ENCODE measurements at places on chromosomes 4 and X. TPM values are rescaled to one million over a fixed set of nuclear protein-coding genes. Genes with fewer than 3 reads are reported as not detected.

HTRA3 gene
- 6.5 TPM for total RNA-seq

DNA sequence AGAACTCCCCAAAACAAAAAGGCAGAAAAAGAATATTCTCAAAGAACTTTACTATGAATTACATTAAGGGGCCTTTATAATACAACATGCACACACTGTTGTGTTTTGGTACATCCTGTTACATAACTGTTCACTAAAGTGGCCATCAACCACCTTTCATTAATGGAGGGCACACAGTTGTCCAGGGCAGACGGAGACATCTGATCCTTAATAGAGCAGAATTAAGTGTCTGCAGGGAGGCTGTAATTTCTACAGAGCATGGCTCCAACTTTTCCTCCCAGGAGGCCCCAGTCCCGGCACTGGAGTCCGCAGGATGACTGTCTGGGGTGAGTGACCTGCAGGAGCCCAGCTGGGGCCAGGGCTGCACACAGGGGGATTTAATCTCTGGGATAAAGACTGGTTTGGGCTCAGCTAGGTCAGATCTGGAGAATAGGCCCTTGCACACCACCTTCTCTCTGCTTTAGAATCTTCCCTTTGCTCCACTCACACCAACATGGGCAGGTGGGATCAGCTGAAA, 233.4 kb downstream of the MAML3 start:
- DNase-seq = no peak

- DNase-seq = peak; percentile 79
These were observed 314.1 kb downstream of the STK32B start for GRCh38 chr4:5365071-5366008.

- no peak for DNase-seq
These were observed 1.1 kb downstream of the ZNF141 start for GRCh38 chr4:338759-339097.

DNA sequence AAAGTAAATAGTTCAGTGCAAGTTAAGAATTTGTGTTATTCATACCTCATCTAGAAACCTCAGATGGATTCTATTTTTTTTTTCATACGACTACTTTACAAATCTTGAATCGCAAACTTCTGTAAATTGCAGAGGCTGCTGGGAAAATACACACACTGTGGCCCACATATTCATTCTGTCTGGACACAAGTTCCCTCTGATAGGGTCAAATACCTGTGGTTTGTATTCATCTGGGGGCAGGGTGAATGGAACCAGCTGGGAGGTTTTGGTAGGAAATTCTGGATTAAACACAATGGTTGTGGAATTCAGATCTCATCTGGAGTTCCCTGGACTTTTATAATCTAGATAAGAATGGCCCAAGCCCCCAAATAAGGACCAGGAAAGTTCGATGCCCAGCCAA, 56.2 kb downstream of the SPATA18 start:
- no peak for DNase-seq

DNA sequence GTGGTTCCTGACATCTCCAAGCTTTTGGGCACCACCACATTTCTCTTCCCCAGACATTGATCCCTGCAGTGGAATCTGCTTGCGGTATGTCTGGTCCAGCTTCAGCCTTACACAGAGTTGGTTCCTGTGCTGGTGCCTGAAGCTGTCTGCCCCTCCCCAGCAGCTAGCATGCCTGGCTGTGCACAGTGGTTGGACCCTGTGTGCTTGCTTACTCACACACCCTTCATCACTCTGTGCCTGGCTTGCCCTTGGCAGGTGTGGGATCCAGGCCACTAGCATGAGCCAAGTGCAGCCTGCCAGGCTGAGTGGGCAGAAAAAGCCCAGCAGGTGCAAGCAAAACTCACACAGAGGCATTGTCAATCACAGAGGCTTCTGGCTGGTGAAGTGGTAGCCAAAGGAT, 473.8 kb downstream of the ACTRT1 start:
- no peak for DNase-seq
